ENCODE measurements at places on chromosomes 12 and 14.

- DNase-seq, result no peak
Observed at GRCh38 chr14:36208690-36209278, 32.3 kb upstream of the PTCSC3 start.

DNA sequence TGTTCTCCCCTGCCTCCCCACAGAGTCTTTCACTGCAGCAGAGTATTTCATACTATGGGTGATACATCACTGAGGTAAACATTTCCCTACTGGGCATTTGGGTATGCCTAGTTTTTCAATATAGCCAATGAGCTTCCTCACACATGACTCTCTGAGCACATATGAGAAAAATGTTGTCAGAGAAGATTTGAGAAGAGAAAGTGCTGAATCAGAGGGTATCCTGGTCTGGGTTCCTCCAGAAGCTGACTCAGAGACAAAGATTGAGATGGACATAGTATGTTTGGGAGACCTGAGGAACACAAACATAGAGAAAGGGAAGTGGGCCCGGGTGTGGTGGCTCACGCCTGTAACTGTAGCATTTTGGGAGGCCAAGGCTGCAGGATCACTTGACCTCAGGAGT lies 12.6 kb downstream of the SLC8B1 start:
- DNase-seq, result no peak

DNA sequence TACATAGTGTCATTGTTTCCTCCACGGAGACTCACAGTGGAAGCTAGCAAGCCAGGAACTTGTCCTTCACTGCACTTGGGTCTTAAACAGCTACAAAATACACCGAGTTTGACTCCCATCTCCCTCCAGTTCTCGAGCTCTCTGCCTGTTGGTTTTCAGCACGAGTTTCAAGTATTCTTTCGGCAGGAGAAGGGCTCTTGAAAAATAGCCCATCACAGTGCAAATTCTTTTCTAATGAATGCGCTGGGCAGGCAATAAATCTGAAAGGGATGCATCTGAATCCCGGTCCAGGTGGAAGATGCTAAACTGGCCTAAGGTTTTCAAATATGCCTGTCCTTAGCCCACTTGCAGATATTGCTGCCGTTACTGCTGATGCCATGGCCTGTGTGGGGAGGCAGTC lies 173.9 kb downstream of the CACNA1C start:
- no peak for DNase-seq

DNA sequence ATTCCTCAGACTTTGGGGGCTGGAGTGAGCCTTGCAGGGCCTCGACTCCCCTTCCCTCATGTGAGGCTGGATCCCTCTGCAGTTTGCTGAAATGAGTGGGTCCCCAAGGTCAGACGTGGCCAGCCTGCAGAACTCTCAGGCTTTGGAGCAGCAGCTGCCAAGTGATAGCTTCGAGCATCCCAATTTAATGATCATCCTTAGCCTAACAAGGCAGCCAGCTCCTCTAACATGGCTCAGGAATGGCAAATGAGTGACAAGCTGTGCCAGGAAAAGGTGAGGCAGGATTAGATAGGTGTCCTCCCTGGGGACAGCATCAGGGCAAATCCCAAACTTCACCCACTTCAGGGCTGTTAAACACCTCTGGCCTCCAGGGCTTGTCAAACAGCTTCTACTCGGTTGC lies 130.7 kb upstream of the PWP1 start:
- DNase-seq, result no peak
